ENCODE measurements at places on chromosomes 11 and 22. TPM values are rescaled to one million over a fixed set of nuclear protein-coding genes. Genes with fewer than 3 reads are reported as not detected.

PDGFD gene
- total RNA-seq = 9.5 TPM

DNA sequence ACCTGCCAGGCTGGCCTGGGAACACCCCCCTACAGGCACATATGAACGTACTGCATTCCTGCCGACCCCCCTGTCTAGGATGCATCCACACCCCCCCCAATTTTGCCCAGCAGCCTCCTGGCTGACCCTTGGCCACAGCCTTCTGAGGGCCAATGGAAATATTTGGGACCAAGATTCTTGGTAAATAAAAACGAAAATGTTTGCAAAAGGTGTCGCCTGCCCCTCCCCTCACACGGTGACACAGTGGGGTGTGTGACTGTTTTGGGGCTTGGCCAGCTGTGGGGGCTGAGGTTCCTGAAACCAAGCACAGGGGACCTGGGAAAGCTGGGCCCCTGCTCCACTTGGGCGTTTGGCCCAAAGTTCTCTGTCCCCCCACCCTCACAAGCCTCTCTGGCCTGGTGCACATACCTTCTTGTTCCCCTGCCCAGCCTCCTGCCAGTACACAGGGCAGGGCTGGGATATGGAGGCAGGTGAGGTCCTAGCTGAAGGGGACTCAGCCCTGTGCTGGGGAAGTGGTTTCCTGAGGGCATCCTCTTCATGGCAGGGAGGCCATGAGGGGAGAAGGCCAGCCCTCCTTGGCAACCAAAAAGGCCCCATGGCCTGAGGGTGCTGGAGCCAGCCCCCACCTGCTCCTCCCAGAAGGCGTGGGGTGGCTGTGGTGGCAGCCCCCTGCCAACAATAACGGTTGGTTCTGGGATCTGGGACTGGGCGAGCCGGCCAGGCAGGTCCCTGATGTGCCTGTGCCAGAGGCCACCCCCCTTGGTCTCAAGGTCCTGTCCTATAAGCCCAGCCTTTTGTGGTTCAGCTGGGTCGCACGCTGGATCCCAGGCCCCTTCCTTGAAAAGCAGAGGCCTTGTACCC lies 2.1 kb upstream of the CRACR2B start:
- DNase-seq = no peak

JHY gene
- 1.1 TPM for total RNA-seq

DNA sequence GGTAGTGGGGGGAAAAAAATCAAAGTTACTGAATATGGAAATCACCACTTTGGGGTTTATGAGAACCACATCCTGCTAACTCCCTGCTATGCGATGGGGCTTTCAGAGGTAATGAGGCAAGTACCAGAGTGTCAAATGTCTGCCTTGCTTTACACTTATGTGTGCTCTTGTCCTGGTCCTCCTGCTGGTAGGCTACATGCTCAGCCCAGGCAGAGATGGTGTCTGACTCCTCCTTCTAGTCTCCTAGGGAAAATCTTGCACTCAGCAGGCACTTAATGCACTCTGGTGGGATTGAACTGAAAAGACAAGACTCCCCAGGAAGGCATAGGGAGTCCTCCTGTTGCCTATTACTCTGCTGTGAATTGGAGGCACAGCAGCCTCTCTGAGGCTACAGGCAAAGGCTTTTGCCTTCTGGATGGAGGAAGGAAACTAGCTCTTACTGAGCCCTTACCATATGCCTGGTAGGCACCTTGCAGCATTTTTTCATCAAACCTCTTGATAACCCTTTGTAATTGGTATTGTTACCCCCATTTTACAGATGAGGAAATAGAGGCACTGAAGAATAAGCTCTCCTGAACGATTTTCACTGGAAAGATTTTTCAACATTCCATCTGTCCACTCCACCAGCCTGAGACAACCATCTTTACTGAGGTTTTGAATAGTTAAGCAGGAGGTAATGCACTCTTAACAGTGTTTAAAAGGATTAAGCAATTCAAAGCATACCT lies 132.1 kb upstream of the PAX6 start:
- no peak for DNase-seq

GRCh38 chr22:45163099-45163450 lies 650 bp upstream of the NUP50 start:
- peak; percentile 74 for DNase-seq

SLC22A9 gene
- total RNA-seq = not detected

DNA sequence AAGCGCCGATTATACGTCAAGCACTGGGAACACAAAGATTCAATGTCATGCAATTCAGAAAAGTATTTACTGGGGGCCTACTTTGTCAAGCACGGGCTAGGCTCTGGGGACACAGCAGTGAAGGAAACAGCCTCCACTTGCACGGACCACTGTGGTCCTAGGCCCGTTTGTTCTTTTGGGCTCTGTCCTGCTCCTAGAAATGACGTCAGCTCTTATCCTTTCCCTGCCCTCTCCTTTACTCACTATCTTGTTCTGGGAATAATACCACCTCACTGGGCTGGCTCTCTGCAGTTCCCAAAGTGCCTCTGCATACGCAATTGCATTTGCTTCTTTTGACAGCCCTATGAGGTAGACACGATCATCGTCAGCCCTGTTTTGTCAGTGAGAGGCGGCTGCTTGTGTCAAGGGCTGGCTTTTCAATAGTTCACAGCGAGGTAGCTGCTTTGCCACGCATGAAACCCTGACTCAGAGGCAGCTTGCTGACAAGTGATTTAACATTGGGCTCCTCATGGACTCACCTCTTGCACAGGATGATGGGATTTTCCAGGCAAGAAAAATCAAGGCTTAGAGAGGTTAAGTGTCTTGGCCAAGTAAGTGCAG lies 22.9 kb upstream of the IGSF22 start:
- no peak for DNase-seq

DNA sequence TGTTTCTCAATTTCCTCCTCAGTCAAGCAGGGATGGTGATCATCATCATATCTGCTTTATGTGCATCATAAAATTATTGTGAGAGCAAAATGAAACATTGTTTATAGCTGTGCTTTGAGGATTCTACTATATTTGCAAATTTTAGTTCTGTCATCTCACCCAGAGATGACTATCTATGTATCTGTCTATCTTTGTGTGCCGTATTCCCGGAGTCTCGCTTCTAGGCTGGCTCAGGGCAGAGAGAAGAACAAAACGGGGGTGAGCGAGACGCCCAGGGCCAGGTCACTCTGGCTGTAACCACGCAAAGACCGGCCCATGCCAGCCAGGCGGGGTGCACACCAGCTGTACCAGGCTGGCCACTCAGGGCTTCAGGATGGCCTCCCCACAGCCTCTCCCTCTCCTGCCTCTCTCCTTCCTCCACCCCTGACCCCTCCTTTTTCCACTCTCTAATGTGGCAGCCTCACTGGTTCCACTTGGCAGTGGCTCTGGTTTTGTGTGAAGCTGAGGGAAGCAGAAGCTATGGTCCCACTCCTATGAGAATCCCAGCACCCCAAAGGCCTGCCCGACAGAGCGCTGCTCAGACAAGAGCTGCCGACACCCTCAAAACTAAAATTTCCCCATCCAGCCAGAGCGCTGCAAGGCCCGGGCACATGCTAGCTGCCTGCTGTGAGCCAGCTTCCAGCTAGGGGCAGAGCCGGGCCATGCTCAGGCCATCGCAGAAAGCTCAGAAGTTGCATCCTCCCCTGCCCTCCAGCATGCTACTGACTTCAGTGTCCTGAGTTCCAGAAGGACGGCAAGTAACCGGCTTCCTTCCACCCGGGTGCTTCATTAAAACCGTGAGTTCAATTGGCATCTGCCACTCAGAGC lies 139.5 kb upstream of the TBCEL start:
- DNase-seq = no peak

- no peak for DNase-seq
Measured at GRCh38 chr11:48004456-48004855, 24.1 kb downstream of the PTPRJ start.

DNA sequence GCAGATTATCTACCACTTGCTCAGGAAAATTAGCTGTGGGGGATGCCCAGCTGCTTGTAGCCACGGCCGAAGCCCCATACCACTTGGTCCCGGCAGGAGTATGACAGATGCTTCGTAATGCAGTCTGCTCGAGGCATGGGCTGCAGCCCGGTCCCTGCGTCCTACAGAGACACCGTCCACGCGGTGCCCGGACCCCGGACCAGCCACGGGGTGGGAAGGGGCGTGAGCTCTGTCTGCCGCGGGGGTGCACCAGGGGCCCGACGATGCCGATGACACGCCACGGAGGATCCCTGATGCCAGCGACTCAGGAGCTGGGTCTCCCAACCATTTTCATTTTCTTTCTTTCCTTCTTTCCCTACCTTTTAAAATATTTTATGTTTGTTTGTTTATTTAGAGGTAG lies 30.0 kb downstream of the SLC25A17 start:
- no peak for DNase-seq

OR52I2 gene
- not detected for total RNA-seq

- DNase-seq = no peak
Measured at GRCh38 chr11:92653454-92653853, 316.0 kb upstream of the MTNR1B start.

DNA sequence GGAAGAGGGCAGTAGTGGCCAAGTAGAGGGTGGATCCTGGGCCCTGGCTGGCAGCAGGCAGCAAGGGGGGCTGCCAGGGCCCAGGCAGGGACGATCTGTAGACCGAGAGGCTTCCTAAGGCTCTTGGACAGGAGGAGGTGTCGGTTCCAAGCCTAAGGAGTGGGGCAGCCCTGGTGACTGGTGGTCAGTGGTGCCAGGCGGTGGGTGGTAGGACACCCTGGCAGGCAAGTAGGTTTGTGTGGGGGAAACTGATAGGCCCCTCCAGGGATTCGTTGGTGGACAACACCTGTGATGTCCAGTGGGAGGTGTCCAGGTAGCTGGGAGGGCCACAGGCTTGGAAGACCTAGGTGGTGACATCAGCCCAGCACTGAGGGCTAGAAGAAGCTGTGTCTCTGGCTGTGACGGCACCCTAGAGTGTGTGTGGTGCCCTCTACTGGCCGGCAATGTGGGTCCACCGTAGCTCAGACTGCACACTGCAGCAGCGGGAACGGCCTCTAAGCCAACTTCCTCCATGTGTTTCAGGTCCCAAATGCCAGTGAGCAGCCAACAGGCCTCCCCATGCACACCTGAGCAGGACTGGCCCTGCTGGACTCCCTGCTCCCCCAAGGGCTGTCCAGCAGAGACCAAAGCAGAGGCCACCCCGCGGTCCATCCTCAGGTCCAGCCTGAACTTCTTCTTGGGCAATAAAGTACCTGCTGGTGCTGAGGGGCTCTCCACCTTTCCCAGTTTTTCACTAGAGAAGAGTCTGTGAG lies 9.4 kb upstream of the SAMM50 start:
- peak; percentile 52 for DNase-seq

DNA sequence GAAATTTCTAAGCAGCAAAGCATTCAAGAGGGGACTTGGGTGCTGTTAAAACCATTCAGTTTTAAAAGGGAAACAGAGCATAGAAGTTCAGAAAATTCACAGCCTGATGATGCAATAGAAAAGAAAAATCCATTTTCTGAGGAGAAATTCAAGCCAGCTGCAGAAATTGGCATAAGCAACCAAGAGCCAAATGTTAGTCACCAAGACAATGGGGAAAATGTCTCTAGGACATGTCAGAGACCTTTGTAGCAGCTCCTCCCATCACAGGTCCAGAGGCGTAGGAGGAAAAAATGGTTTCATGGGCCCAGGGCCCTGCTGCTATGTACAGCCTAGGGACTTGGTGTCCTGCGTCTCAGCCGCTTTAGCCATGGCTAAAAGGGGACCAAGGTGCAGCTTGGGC lies 5.5 kb upstream of the IRAG1 start:
- no peak for DNase-seq

GRCh38 chr22:30926706-30927105 lies 41.9 kb downstream of the MORC2 start:
- DNase-seq = no peak

DNA sequence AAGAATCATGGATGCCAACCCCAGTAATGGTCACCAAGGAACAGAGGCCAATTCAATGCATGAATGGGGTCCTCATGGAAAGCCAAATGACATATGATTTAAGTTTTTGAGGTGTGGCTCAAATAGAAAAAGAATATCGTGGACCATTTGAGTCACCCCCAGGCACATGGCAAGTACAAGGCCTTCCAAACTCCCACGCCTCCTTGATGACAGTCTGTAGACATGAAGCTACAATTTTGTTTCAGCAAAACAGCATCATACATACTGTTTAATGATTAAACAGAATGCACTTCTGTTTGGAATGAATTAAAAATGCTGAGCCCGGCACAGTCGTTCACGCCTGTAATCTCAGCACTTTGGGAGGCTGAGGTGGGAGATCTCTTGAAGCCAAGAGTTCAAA lies 7.4 kb downstream of the FADD start:
- no peak for DNase-seq
